Trophoblast cell (in vitro differentiated cells and primary cell): ENCODE measurements at places on chromosomes 5 and 9.
A peak's percentile ranks its signal among the peaks of the same experiment; 100 is the strongest.

DNA sequence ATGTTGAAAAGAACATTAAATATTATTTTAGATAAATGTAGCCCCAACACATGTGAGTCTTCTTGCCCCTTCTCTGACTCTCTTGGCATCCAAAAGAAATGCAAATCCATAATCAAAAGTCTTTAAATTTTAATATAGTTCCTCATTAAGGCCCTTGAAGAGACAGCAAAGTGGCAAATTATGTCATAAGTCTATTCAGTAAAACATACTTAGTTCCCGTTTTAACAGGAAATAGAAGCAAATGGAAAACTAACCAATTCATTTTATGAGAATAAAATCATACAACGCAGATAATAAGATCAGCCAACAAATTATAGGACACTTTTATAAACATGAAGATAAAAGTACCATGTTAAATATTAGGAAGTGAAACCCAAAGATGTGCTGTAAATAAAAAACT lies 20.1 kb upstream of the IFNB1 start:
- H3K4me3 ChIP-seq: no peak overlapping the region
- H3K27me3 ChIP-seq: no peaks in the 10 kb centered on the region
- H3K27ac ChIP-seq: no peak overlapping the region
- DNase-seq: no peak

DNA sequence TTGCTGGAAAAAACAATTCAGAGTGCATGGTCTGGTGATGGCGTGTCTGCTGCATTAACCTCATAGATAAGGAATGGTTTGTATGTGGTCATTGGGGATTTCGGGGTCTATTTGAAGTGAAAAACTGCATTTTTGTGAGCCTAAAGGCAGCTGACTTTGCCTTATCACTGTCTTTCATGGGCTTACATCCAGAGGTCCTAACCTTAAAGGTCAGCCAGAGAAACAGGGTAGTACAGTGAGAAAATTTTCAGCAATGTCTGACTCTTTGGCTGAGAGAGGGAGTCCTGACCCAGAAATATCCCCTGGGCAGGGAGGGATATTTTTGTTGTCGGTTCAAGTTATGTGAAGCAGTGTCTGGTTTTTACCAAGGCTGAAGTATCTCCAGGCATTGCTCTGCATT lies 5.7 kb downstream of the PCSK5 start:
- no peak overlapping the region for H3K4me3 ChIP-seq
- no peak for DNase-seq
- peak overlapping the region; percentile 65 for H3K27ac ChIP-seq

- no peak overlapping the region for H3K27ac ChIP-seq
- no peak overlapping the region for H3K4me3 ChIP-seq
- H3K27me3 ChIP-seq: no peaks in the 10 kb centered on the region
- no peaks in the 10 kb centered on the region for H3K36me3 ChIP-seq
Observed at GRCh38 chr5:90855296-90856010, 296.9 kb downstream of the ADGRV1 start.

DNA sequence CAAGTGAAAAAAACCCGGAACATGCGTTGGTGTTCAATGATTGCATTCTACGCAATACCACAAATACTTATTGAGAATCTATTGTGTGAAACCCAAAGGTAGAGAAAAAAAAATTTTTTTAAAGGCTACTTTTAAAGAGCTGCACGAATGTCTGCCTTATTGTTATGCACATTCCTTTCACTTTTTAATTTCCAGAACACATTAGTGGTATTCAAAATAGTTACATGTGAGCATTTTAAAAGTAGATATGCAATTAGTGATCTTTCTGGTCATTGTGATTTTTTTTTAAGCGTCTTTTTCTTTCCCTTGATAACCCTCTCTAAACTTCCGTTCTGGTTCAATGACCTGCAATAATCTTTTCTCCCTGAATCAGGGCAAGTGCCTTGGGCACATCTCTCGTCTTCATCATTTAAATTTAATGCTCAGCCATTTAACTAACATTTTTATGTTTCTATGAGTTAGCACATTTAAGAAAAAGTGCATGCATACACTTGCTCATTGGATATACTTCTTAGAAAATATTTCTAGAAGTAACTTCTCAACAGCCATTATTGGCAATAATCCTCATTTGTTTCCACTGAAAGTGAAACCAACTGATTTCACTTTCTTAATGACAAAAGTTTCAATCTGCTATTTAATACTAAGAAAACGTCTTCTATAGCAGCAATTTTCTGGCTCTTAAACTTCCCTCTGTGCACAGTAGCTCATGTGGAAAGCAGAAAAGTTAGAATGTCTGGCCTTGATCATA lies 80.3 kb downstream of the CDH6 start:
- DNase-seq: no peak
- no peaks in the 10 kb centered on the region for H3K27me3 ChIP-seq
- no peaks in the 10 kb centered on the region for H3K36me3 ChIP-seq
- H3K4me1 ChIP-seq: no peaks in the 10 kb centered on the region

DNA sequence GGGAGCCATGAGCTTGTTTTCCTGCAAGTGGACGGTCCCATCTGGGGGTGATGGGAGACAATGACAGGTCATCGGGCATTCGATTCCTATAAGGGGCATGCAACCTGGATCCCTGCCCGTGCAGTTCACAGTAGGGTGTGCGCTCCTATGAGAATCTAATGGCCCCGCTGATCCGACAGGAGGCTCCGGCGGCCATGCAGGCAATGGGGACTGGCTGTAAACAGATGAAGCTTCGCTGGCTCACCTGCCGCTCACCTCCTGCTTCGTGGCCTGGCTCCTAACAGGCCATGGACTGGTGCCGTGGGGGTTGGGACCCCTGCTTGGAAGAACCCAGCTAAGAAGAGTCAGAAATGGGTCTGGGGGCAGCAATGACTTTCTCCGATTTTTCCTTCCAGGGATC lies 21.0 kb downstream of the PAEP start:
- H3K27me3 ChIP-seq: no peaks in the 10 kb centered on the region
- no peak for DNase-seq
- H3K27ac ChIP-seq: no peak overlapping the region
- no peak overlapping the region for H3K4me3 ChIP-seq

GRCh38 chr5:112205846-112206245 lies 213.2 kb downstream of the EPB41L4A start:
- no peaks in the 10 kb centered on the region for H3K4me1 ChIP-seq
- no peak overlapping the region for H3K27ac ChIP-seq
- H3K4me3 ChIP-seq: no peak overlapping the region
- no peak for DNase-seq
- no peaks in the 10 kb centered on the region for H3K36me3 ChIP-seq
